ENCODE measurements at places on chromosomes 12 and 14. TPM values are rescaled to one million over a fixed set of nuclear protein-coding genes. Genes with fewer than 3 reads are reported as not detected.

GRCh38 chr12:19869413-19869812 lies 430.1 kb downstream of the AEBP2 start:
- DNase-seq: no peak

- DNase-seq: no peak
These were observed 70.1 kb upstream of the GPATCH2L start for GRCh38 chr14:76081642-76082041.

DNA sequence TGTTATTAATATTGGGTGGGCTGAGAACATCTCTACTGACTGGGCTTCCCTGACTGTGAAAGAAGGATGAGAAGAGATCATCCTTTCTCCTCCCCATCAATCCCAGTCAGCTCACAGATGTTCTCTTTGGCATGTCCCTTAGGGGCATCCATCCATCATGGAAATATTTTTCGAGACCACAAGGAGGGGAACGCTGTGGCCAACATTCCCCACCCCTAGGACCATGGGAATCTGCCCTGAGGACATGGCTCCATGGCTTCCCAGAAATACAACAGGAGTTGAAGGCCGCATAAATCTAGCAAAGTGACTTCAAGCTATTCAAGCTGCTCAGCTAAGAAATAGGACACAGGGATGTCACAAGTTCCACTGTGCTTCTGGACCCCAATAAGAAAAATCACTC lies 456.8 kb downstream of the MED13L start:
- no peak for DNase-seq

DNA sequence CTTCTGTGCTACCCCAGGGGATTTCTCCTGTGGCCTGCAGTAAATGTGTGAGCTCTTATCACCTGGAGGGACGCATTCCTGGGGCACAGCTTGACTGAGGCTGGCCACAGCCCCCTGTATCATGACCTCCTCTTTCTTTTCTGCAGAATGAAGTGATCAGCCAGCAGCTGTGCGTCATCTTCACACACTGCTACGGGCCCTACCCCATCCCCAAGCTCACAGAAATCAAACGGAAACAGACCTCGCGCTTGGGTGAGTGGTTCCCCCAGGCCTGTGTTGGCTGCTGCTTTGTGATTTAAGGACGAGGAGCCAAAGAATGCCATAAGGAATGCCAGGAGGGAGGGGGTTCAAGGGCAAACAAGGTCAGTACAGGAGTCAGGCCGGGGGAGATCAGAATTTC lies 50.5 kb upstream of the PWP1 start:
- no peak for DNase-seq

GRCh38 chr12:94150240-94151121 lies 2.1 kb downstream of the PLXNC1 start:
- DNase-seq: peak; percentile 11

GRCh38 chr12:32118806-32119205 lies 12.2 kb downstream of the BICD1 start:
- no peak for DNase-seq

DNA sequence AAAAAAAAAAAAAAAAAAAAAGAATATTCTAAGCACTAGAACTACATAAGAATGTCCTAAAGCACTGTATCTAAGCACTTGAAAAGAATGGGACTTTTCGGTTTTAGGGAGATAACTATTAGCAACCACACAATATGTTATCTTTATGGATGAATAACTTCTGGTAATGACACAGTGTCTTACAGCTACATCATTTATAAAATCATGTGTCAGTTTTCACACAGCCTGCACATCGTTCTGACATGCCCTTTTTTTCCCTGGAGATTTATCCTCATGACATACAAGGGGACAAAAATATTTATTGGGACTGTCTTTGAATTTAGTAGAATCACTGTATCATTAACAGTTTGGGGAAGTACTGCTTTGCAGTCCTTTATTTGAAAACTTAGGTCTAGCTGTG lies 17.3 kb downstream of the TMEM19 start:
- no peak for DNase-seq

GRCh38 chr12:117100251-117100650 lies 1.0 kb upstream of the TESC start:
- no peak for DNase-seq

GRCh38 chr12:58725400-58726105 lies 194.8 kb downstream of the LRIG3 start:
- DNase-seq: no peak

DNA sequence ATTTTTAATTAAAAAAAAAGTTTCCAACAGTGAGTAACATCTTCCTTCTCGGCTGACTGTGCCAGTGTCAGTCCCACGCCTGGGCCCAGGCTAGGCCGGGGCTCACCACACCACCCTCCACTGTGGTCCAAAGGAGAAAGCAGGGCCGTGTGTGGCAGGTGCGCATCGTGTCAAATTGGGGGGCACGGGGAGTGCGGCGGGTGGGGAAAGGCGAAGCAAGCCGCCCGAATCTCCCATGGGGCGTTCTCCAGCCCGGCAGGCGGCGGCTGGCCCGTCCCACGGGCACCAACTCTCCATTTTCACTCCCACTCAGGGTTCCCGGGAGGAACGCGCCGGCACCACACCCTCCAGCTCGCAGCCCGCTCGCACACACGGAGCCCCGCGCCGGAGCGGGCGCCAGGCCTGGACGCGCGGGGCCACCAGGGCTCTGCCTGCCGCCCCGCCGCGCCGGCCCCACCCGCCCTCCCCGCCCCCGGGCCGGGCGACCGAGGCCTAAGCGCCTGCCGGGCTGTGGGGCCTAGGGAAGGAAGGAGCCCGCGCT lies 604 bp downstream of the EEA1 start:
- peak; percentile 61 for DNase-seq

DNA sequence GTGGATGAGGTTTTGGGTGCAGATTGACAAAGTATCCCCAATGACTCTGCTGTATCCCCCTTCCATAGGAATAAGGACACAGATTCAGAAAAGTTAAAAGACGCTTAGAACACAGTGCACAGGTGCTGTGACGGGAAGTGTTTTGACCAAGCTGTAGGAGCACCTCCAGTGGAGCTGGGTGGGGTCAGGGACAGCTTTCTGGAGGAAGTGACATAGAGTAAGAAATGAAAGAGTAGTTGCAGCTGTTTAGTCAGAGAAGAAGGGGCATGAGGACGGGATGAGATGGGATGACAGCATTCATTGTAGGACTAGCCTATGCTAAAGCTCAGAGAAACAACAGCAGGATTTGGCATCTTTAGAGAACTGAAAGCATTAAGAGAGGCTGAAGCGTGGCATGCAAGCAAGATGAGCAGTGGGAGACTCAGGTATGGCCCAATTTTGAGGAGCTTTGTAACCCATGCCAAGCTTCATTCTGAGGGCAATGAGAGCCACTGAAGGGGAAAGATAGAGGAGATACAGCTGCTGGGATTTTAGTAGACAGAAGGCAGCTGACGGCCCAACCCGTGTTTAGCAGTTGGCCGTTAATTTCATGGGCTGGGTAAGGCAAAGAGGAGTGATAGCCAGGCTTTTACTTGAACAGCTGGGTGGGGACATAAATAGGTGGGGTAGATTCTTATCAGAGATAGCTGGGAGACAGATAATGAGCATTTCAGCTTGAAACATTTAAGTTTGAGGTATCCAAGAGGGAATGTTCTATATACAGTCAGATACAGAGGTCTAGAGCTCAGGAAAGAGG lies 131.8 kb upstream of the KRAS start:
- DNase-seq: no peak

The SUSD6 gene
- total RNA-seq: 86.4 TPM

The ACVRL1 gene
- total RNA-seq: not detected

The TMEM63C gene
- total RNA-seq: 0.47 TPM

The PPP1R3E gene
- 33.8 TPM for total RNA-seq

The GUCY2C gene
- total RNA-seq: not detected

The RNASE3 gene
- total RNA-seq: not detected

The ERP27 gene
- 11.1 TPM for total RNA-seq

The DNAJC22 gene
- not detected for total RNA-seq

The KLRC2 gene
- 3.6 TPM for total RNA-seq

Measured in CD8-positive, alpha-beta T cell (primary cell).